ENCODE measurements at places on chromosomes 13 and 19.

DNA sequence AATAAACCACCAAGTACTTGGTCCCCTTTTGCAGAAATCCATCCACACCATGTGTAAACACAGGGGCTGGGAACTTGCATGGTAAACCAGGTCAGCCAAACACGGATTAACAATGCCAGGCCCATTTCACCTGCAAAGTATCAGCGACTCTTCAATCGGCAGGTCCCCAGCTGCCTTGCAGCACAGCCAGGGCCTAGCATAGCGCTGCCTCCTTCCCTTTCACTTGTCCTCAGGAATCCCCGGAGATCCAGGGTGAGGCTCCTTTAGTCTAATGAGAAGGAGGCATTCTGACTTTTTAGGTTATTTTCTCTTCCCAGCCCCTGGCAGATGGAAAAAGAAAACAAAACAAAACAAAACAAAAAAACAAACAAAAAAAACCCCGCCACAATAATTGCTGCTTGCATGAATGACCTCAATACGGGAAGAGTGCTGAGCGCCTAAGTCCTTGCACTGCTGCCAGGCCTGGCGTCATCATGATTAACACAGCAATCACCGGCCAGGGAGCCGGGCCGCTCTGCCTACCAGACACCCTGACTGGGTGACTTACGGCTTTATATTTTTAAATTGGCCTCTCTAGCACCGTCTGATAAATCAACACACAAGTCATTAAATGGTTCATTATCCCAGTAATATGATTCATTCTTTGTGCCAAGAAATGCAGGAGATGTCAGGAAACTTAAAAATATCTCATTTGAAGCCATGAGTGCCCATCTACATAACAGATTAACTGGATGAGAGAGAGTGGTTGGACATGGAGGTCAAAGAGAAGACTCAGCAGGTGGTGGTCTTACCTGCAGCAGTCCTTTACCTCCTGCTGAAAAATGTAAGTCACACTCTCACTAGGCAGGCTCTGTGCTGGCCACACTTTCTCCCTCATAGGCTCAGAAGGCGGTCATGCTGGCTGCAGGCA, 692.7 kb downstream of the UQCRFS1 start:
- DNase-seq, result no peak

DNA sequence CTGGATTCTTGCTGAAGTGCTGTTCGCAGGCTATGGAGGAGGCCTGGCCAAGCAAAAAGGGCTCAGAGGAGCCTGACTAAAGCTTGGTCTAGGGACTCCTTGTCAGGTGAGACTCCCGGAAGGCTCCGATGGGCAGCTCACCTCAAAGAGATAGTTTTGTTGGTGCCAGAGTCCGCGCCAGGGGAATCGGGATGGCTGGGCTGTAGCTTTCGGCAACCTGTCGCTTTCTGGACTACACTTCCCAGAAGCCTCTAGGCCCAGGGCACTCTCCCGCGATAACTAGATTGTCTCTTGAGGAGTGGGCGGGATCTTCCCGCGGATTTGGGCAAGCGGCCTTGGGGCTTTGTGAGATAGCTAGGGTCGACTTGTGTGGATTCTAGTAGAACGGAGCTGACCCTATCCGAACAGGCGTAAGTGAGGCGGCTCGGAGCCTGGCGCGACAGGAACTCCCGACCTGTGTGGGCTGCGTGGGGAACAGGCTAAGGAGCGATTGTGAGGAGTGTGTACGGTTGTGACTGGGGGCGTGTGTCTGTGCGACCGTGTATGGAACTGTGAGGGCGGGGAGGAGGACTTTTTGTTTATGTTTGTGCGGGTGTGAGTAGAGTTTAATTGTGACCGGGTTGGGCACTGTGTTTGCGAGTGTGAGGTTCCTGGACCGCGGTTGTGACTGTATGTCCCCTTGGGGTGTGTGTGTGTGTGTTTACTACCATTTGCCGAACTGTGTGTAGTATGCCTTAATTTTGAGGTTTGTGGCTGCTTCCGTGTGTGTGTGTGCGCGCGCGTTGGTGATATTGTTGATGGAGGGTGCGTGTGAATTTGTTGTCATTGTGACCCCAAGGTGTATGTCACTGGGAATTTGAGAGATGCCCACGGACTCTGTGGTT, at the start of gene ZNF345:
Gene ZNF345 (plus strand): TSS at position 318 of the 884 bp plus-strand sequence. CDS start 25,955 bp downstream, outside the sequence.
- peak; percentile 95 for DNase-seq

GRCh38 chr13:30746791-30747190, 11.4 kb downstream of the ALOX5AP start:
- no peak for DNase-seq

DNA sequence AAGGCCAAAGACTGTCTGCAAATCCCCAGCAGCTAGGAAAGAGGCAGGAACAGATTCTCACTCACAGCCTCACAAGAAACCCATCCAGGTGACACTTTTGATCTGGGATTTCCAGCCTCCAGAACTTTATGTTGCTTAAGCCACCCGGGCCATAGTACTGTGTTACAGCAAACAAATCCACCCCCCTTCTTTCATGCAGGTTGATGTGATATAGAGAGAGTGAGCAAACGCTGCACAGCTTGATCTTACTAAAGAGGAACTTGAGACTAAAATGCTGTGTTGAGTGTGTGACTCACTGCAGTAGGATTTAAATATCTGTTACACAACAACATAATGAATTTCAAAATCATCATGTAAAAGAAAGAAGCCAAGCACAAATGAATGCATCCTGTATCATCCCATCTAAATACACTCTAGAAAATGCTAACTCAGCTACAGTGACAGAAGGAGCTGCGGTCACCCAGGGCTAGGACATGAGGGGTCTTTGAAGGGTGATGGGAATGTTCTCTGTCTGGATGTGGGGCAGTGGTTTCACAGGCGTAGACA, 32.2 kb downstream of the RCBTB2 start:
- DNase-seq, result no peak

- no peak for DNase-seq
Measured at GRCh38 chr19:19597809-19598306, 20.6 kb downstream of the PBX4 start.

DNA sequence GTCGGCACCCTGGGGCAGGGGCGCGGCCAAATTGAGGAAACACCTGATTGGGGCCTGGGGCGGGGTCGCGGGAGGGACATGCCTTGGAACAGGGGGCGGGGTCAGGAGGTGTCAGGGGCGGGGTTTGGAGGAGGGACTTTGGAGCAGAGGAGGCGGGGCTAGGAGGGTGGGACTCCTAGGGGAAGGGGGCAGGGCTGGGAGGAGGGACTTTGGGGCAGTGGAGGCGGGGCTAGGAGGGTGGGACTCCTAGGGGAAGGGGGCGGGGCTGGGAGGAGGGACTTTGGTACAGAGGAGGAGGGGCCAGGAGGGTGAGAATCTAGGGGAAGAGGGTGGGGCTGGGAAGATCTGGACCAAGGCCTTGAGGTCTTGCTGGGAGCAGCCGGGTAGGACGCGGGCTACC, 21.9 kb downstream of the GRIN2D start:
- peak; percentile 84 for DNase-seq

- no peak for DNase-seq
Measured at GRCh38 chr13:103663996-103664395, 597.8 kb upstream of the SLC10A2 start.

DNA sequence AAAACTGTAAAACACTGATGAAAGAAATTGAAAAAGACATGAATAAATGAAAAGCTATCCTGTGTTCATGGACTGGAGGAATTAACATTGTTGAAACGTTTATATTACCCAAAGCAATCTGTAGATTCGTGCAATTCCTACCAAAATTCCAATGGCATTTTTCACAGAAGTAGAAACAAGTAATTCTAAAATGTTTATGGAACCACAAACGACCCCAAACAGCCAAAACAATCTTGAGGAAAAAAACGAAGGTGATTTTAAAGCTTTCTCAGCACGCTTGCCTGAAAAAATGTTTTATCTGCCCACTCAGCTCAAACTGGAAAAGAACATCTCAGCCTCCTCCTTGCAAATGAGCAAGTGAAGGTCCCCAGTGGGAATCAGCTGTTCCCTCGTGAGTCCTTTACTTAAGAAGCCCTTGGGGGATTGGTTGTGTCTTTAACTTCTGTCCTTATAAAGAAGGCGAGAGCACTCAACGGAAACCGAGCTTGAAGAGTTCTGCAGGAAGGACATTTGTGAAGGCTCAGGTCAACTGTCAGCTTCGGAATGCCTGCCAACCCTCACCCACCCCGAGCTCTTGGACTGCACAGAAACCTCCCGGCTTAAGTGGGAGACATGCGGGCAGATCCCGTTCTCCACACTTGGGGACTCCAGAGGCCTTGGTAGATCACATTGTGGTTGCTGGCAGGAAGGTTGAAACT, 256.0 kb upstream of the IRS2 start:
- DNase-seq, result no peak

- peak; percentile 96 for DNase-seq
Measured at GRCh38 chr19:55586976-55587668, 6.5 kb upstream of the ZNF579 start.

All from sigmoid colon (tissue), 7 donors.